Neural progenitor cell (in vitro differentiated cells): ENCODE measurements at places on chromosomes 3 and 15.

GRCh38 chr3:113231391-113231790, 20.0 kb downstream of the BOC start:
- no peak for DNase-seq

GRCh38 chr3:129855832-129856419, 37.6 kb downstream of the TMCC1 start:
- DNase-seq, result no peak

DNA sequence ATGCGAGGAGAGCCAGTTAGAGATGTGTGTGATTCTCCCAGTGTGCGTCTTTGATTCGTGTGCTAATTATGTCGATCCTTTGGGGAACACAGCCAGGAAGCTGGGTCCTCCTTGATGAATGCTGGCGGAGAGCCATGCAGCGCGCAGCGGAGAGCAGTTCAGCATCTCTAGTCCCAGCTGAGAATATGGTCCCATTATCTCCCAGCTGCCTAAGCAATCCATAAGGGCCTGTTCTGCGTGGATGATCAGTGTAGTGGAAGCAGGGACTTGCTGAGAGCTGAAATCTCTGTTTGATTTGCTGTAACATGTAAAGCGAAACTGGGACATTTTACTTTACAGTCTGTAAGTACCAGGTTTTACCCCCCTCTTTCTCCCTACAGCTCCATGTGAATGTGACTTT, 412.7 kb downstream of the CNTN4 start:
- peak; percentile 41 for DNase-seq

- no peak for DNase-seq
Measured at GRCh38 chr3:196662711-196663571, 23.4 kb downstream of the NRROS start.

- no peak for DNase-seq
Measured at GRCh38 chr3:14505001-14505802, 34.9 kb downstream of the GRIP2 start.

DNA sequence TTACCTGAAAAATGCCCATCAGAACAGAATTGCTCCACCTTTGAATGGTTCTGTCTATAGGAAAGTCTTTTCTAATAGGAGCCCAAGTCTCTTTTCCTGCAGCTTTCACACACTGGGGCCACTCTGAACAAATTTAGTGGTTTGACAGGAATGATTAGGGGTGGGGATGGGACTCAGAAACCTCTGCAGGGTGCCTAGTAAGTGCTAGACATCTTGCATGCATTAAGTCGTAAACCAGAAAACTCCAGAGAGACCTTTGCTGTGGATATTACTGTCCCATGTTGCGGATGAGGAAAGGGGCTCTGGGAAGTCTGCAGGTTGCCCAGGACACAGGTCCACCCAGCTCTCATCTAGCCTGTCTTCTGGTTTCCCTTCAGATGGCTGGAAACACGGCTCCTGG, 189.7 kb downstream of the OPA1 start:
- no peak for DNase-seq
